D341Med (cell line): ENCODE measurements at places on chromosomes 3 and 15.

GRCh38 chr3:64129581-64129980 lies 95.7 kb downstream of the PRICKLE2 start:
- peak; percentile 84 for DNase-seq

DNA sequence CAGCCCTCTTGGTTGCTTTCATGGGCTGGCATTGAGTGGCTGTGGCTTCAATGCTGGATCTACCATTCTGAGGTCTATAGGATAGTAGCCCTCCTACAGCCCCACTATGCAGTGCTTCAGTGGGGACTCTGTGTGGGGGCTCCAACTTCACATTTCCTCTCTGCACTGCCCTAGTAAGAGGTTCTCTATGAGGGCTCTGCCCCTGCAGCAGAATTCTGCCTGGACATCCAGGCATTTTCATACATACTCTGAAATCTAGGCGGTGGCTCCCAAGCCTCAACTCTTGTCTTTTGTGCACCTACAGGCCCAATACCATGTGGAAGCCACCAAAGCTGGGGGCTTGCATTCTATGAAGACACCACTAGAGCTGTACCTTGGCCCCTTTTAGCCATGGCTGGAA lies 195.8 kb downstream of the IGSF11 start:
- no peak for DNase-seq

GRCh38 chr3:106197532-106198194 lies 328.9 kb upstream of the CBLB start:
- DNase-seq, result no peak

- DNase-seq, result no peak
These were observed 58.5 kb upstream of the SLC24A5 start for GRCh38 chr15:48062148-48062872.

DNA sequence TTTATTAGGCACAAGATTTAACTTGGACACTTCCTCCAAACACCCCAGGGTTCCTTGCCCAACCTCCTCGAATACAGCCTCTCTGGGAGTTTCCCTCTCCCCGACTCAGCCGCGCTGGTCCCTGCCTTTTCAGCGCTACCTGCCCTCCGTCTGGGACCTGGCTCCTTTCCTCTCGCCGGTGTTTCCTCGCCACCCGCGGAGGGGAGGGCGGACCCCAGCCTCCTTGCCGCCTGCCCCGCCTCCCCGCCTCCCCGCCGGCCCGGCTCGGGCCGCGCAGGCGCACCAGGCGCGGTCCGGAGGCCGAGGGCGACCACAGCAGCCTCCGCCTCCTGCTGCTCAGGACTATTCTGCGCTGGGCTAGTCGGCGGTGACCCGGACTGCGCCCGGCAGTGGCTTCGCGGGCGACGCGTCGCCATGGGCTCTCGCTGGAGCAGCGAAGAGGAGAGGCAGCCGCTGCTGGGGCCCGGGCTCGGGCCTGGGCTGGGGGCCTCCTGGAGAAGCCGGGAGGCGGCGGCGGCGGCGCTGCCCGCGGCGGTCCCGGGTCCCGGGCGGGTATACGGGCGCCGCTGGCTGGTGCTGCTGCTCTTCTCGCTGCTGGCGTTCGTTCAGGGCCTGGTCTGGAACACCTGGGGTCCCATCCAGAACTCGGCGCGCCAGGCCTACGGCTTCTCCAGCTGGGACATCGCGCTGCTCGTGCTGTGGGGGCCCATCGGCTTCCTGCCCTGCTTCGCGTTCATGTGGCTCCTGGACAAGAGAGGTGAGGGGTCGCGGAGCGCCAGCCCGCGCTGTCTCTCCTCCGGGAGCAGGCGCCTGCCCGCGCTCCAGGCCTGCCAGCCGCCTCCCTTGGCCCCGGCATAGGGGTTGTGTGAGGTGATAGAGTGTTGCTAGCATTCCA lies at the start of gene SLC49A4:
Gene SLC49A4, plus strand, starts transcription at position 291 of the 895 bp plus-strand sequence. Its CDS starts 124 bp downstream, at position 415.
- peak; percentile 95 for DNase-seq

GRCh38 chr3:71579935-71580406 lies 3.6 kb downstream of the FOXP1 start:
- no peak for DNase-seq

GRCh38 chr3:4471907-4472306 lies 4.8 kb upstream of the SUMF1 start:
- DNase-seq, result no peak

DNA sequence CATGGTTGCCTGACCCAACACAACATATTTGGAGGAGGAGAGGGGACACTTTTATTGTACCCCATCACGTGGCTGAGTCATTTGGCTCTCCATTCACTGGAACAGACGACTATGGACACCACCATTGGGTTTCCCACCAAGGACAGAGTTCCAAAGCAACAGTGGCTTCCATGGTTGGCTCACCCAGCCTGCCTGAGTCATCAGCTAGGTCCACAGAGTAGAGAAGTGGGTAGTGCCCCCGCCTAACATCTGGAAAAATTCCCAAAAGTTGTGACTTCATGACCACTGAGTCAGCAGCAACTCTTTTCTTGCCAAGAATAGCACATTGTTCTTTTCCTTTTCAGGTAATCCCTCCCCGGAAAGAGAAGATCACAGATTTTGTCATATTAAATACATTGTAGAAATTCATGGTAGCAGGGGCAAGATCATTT lies 3.0 kb upstream of the PPP1R2 start:
- DNase-seq, result no peak

DNA sequence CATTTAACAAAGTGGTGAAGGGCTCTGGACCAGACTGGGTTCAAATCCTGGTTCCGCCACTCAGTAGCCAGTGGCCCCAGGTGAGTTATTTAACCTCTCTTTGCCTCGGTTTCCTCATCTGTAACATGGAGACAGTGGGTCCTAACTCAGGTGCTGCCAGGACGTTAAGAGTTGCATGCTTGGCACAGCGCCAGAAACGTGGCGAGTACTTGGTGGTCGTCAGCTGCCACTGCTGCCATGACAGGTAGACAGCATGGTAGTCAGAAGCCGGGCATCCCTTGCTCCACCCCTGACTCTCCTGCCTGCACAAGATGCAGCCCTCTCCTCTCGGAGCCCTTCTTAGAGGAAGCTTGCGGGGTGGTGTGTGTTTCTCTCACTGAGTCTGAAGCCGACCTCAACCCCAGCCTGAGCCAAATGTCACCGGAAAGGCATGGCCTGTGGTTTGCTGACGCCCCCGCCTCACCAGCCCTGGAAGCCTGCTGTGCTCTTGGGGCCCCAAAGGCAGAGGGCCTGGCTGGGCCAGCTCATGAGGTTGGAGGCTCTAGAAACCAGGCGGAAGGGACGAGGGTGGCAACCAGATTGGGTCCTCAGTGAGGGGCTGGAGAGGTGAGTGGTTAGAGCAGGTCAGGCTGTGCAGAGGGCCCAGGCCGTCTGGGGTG lies 160.8 kb upstream of the TLE3 start:
- no peak for DNase-seq

- DNase-seq, result no peak
These were observed 83.2 kb upstream of the ADAMTSL3 start for GRCh38 chr15:83570756-83571155.

GRCh38 chr3:45861043-45861719 lies 19.3 kb upstream of the LZTFL1 start:
- no peak for DNase-seq

DNA sequence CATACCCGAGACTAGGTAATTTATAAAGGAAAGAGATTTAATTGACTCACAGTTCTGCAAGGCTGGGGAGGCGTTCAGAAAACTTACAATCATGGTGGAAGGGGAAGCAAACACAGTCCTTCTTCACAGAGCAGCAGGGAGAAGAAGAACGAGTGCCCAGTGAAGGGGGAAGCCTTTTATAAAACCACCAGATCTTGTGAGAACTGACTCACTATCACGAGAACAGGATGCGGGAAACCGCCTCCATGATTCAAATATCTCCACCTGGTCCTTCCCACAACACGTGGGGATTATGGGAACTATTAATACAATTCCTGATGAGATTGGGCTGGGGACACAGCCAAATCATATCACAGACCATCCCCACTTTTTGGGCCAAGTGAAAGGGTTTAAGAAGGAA lies 58.8 kb upstream of the CTXND1 start:
- no peak for DNase-seq

GRCh38 chr15:80558631-80559319 lies 136.3 kb upstream of the ABHD17C start:
- no peak for DNase-seq

DNA sequence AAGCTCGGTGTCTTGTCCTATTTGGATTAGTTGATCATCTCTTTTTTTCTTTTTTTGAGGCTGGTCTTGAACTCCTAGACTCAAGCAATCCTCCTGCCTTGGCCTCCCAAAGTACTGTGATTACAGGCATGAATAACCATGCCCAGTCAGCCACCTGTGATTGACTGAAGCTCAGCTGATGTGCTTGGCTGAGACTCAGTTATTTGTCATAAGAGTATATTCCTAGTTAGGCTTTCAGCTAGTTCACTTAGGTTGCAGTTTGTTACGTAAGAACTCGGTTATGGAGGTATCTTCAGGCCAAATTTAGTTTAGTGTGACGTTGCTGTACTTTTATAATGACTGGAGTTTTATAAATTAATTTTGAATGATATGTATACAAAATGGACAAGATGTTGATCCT lies 365.0 kb downstream of the SV2B start:
- DNase-seq, result no peak

DNA sequence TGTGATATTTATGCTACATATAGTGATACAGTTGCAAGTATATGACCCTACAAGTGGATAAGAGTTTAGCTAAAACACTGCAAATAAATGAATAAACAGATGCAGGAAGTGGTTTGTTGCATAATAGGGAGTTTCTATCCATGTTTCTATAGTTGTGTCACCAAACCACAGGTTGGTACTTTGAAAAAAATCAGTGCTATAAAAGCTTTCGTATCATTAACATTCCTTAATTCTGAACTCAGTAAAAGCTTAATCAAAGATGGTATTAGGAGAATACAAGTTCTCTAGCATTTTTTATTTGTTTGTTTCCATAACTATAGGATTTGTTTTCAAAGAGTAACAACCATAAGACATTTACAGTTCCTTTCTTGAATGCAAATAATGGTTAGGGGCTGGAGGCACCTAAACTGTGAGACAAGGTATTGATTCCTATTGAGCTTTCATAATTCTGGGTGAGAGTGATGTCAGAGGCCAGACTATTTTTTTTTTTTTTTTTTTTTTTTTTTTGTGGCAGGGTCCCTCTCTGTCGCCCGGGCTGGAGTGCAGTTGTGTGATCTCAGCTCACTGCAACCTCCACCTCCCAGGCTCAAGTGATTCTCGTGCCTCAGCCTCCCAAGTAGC lies 29.6 kb downstream of the CPOX start:
- DNase-seq, result no peak

- no peak for DNase-seq
These were observed 179.4 kb downstream of the CD47 start for GRCh38 chr3:107911337-107912000.

GRCh38 chr15:60648928-60649679 lies 170.2 kb upstream of the ICE2 start:
- no peak for DNase-seq

- no peak for DNase-seq
These were observed 13.9 kb downstream of the OR5H15 start for GRCh38 chr3:98180319-98180890.

GRCh38 chr3:6508410-6508759 lies 352.5 kb upstream of the GRM7 start:
- no peak for DNase-seq

GRCh38 chr3:183430325-183430957 lies 2.0 kb upstream of the MCF2L2 start:
- DNase-seq, result no peak
